ENCODE measurements at places on chromosomes 3 and 15. TPM values are rescaled to one million over a fixed set of nuclear protein-coding genes. Genes with fewer than 3 reads are reported as not detected.

DNA sequence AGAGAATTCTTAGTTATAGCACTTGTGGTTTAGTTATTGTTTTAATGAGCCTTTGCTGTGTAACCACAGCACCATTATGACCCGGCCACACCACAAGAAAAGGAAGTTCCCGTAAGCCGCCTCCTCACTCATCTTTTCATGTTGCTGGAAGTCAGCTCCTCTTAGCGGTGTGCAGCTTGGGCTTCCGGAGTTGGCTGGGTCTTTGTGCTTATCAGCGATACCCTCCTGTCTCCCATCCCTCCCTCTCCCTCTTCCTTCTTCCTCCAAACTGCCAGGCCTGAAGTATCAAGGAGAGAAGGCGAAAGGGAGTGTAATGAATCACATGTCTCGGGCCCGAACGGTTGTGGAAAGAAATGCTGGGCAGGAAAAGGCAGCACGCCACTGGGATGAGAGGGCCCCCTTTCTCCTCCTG lies 353.5 kb downstream of the MCTP2 start:
- no peak for DNase-seq

DNA sequence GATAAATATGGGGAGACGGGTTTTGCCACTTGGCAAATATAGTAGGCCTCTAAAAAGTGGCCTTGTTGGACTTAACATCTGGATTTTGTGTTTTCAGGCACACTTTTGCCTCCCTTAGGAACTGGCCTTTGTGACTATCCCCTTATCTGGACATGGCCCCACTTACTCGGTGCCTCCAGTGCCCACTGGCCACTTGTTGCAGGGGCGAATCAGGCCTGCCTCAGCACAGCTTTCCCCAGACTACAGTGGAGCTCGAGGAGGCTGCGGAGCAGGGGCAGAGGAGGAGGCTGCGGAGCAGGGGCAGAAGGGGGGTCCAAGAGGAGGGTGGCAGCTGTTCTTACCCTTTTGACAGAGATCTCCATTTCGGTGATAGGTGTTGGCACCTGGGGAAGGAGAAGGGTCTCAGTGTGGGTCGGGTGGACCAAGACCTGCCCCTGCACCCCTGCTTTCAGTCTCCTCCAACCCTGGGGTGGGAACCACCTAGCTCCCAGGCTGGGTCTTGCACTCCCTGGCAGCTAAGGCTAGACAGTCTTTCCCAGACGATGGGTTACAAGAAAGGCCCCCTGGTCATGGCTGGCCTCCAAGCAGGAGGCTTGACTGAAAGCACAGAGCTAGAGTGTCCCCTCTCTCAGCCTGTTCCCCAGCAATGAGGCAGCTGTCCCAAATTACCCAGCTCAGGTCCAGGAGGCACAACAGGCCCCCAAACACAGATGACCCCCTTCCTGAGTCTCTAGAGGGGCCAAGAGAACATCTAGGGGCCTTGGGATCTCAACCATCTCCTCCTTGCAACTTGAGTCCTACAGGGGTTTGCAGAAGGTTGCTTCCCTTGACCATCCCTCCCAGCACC lies 6.1 kb downstream of the SEMA3G start:
- peak; percentile 24 for DNase-seq

DNA sequence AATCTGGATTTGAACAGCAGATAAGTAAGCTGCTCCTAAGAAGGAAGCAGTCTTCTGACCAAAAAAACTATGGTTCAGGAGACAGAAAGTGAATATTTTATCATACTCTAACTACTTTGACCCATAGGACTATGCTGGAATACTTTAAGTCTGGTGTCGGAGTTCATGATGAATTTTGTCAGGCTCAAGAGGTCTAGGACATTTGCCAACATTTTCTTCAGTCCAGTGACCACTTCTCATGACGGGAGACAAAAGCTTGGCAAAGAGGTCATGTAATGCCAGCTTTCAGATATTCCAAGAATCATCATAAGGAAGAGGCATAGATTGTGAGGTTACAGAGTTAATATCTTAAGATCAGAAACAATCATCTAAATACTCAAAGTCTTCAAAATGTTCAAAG lies 20.5 kb upstream of the DCBLD2 start:
- no peak for DNase-seq

Gene SLC28A2
- total RNA-seq, result 4.4 TPM

Gene SLC2A2
- total RNA-seq, result 0.20 TPM

Gene TRANK1
- 9.0 TPM for total RNA-seq

Gene RTP1
- total RNA-seq, result not detected

DNA sequence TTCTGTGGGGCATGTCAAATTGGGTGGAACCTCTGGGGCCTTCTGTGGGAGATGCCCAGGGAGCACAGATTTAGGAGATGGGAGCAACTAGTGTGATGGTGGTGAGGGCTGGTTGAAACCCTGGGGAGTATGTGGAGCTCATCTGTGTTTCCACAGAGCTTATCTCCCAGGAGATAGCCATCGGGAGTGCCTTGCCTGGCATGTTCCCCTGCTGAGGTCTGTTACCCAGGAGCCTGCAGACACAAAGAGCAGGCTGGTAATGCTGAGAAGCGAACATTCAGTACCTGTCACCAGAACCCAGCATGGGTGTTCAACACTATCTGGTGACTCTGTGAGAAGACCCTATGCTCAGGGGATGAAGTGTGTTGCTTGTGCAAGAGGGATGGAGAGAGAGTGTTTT lies 85.0 kb downstream of the CLSTN2 start:
- peak; percentile 60 for DNase-seq

Gene SHF
- total RNA-seq, result 26.8 TPM

- DNase-seq, result peak; percentile 22
Observed at GRCh38 chr3:46383211-46383950, 12.6 kb downstream of the CCR5 start.

- DNase-seq, result no peak
Observed at GRCh38 chr15:97858296-97858695, 102.2 kb upstream of the ARRDC4 start.

DNA sequence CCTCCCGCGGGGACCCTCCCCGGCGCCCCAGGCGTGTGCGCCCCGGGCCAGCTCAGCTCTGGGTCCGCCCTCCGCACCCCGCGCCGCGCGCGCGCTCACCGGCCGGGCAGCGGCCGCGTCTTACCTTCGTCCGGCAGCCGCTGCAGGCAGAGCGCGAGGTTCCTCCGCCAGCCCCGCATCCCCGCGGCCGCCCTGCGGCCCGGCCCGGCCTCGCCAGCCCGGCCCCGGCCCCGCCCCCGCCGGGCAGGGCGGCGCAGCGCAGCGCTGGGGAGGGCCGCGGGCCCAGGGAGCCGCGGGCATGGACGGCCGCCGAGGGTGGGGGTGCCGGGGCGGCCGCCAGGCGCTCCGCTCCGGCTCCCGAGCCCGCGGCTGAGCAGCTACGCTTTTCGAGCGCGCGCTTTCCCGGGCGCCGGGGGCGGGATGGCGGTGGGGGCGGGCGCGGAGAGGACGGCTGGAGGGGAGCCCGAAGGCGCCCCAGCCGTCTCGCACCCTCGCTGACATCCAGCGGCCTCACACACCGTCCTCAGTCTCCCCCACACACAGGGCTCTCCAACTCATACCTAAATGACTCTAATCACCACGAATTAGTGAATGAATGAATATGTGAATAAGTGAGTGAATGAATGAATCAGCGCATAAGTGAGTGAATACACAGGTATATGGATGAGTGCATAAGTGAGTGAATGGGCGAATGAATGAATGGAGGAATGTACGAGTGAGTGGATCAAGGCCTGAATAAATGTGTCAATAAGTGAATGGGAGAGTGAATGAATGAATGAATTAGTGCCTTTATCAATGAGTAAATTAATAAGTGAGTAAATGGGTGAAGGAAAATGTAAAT lies 48.5 kb upstream of the CCDC174 start:
- DNase-seq, result peak; percentile 79

DNA sequence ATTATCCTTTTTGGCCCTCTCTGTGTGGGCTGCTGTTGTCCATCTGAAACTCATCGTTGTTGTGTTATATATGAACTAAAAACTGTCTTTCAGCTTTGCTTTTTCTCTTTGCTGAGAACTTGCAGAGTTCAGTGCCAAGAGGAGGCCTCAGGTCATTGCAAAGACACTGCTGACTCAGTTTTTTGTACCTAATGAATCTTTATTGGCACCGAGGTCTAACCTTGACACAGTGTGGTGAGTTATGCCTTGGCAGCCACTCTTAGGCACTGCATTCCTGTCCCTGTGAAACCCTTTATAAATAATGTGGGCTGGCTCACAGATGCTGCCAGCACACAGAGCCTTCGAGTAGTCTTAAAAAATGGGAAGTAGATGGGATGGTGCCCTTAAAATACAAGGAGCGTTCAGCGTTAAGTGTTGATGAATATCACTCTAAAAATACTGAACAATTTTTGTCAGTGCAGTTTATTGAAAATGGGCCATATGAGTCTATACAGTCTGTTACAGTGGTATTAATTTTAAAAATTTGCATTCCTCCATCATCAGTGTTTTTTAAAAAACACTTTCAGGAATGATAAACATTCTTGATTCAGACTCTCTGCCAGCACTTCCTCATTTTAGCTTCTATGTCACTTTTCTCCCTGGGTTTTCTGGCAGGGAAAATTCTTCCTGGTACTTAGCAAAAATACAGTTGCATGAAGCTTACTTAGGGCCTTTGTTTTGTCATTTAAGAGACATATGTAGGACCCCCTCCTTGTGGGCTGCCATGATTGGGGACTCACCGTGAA lies 234.1 kb downstream of the CACNA2D3 start:
- DNase-seq, result peak; percentile 14

Gene SAMMSON
- total RNA-seq, result 0.55 TPM

- DNase-seq, result no peak
Observed at GRCh38 chr3:58474967-58475578, 16.8 kb upstream of the KCTD6 start.

Gene GOLGA6A
- total RNA-seq, result 0.25 TPM

DNA sequence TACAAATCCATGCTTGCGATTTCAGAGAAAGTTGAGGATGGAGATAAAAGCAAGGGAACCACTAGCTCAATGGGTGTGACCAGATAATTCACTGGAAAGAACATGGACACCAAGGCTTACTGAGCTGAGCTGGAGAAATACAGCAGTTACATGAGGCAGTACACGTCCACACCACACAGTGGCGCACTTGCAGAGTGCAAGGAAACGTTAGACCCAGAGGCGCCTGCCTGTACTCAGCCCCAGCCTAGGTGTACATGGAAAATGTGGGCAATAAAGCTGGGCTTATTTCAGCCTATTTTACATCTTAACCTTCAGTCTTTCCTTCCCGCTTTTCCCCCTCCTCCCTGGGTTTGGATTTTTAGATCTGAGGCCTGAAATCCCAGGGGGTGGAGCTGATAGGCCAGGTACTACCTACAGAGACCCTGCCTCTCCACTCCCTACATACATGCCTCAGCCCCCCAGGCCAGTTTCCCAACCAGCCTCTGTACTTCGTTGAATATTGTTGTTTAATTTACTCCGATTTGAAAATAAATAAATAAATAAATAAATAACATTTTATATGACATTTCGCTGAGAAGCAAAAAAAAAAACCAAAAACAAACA lies 60.1 kb downstream of the PCOLCE2 start:
- peak; percentile 94 for DNase-seq

- no peak for DNase-seq
Observed at GRCh38 chr15:58136731-58137130, 1.4 kb upstream of the AQP9 start.

Gene RASL12
- 10.1 TPM for total RNA-seq

- DNase-seq, result no peak
Observed at GRCh38 chr3:48595075-48595525, at the start of gene COL7A1. Gene COL7A1, minus strand, starts transcription at chr3:48595329. Its CDS starts 170 bp downstream, at chr3:48595159.

- peak; percentile 95 for DNase-seq
Observed at GRCh38 chr15:45200799-45201556, 13.2 kb upstream of the SHF start.

GRCh38 chr3:73848173-73848906 lies 223.6 kb upstream of the PDZRN3 start:
- DNase-seq, result no peak

Gene STRIT1
- total RNA-seq, result not detected

Gene EIF5A2
- total RNA-seq, result 8.4 TPM

GRCh38 chr3:165624761-165625160 lies 212.5 kb downstream of the BCHE start:
- DNase-seq, result no peak

DNA sequence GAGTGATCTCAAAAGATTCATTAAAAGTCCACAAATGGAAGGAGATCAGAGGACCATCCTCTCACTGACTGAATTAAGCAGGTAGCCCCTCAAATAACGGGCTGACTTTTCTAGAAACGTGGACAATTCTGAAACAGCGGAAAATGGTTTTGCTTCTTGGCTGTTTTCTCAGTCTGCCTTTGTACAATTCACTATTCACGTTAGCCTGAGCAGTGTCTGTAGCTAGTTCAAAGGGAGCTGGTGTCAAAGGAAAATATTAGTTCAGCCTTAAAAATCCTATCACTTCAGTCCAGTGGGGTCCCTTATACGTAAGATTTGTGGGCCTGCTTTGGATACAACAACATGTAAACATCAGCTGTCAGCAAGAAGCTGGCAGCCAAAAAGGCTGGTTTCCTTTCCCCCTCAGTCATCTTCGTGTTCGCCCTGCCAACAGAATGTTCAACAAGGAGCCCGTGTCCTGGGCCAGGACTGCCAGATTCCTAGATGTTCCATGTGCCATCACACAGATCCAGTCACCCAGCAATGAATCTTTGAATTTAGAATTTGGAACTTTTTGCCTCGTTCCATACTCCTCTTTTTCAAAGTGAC lies 19.3 kb downstream of the LMCD1 start:
- DNase-seq, result no peak

Gene CYP1A2
- total RNA-seq, result not detected

GRCh38 chr3:189557824-189558223 lies 73.4 kb upstream of the TP63 start:
- DNase-seq, result no peak

DNA sequence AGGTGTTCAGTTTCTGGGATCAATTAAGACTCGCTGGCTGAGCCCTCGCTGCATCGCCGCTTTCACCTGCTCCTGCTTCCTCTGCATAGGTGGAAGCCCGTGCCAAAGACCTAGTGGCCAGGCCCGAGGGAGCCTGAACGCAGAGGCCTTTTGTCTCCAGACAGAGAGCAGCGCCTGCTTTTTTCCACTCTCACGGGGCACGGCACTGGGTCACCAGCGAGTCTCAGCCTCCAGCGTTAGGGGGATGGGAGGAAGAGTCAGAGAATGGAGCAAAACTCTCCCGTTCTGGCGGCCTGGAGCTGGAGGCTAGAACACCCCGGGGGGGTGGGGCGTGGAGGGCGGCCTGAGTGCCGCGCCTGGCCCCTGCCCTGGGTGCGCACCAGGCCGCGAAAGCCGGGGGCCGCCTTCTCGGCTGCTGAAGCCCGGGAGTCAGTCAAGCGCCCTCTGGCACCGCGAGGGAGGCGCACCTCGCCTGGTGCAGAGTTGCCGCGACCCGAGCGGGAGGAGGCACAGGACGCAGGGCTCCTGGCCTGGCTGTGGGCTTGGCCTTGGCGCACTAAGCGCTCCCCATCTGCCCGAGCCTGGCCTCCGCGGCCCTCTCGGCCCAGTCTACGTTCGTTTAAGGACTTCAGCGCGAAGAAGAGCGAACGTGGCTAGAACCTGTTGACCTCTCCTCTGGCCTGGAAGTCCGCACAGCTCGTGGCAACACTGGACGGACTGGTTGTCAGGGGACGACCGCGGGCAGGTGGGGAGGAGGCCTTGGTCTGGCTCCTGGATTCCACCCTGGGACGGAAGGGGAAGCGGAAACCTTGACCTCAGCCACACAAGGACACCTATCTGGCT lies 21.5 kb downstream of the NR2F2 start:
- peak; percentile 81 for DNase-seq

Gene SOX14
- 0.11 TPM for total RNA-seq

Gene GPR176
- total RNA-seq, result 21.2 TPM

- peak; percentile 71 for DNase-seq
Observed at GRCh38 chr3:102238362-102238761, 196.5 kb upstream of the ZPLD1 start.

GRCh38 chr15:53378096-53378800 lies 381.2 kb downstream of the WDR72 start:
- no peak for DNase-seq

Gene APBA2
- total RNA-seq, result 26.5 TPM

- no peak for DNase-seq
Observed at GRCh38 chr15:73437543-73438109, 5.3 kb upstream of the REC114 start.
